Heart right ventricle (tissue), 16 donors: ENCODE measurements at places on chromosomes 16 and 17. TPM values are rescaled to one million over a fixed set of nuclear protein-coding genes. Genes with fewer than 3 reads are reported as not detected.

DNA sequence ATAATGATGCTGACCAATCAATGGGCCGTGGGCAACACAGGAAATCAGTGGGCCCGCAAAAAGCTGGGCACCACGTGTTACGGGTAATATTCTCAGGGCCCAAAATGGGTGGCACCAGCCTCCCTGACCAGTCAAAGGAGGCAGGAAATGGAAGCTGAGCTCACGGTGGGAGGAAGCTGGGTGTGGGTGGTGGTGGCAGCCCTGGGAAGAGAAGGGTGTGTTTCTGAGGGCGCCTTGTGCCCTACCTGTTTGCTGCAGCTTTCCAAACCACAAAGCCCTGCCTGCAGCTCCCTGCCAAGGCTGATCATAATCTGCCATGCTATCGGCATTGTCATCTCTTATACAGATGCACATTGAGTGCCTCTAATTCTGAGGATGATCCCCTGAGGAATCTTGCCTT, 457.9 kb downstream of the SLC39A11 start:
- DNase-seq, result no peak

DNA sequence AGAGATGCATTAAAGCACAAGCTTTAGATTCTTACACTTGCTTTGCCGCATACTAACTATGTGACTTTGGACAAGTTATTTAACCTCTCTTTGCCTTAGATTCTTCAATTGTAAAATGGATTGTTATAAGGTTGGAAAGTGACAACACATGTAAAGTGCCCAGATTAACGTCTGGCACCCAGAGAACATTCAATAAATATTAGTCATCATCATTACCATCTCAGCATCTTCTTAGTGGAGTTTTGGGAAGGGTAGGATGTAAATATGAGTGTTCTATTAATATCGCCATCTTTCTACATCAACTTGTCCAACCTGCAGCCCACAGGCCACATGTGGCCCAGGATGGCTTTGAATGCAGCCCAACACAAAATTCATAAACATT, 27.4 kb upstream of the FAM20A start:
- no peak for DNase-seq

DNA sequence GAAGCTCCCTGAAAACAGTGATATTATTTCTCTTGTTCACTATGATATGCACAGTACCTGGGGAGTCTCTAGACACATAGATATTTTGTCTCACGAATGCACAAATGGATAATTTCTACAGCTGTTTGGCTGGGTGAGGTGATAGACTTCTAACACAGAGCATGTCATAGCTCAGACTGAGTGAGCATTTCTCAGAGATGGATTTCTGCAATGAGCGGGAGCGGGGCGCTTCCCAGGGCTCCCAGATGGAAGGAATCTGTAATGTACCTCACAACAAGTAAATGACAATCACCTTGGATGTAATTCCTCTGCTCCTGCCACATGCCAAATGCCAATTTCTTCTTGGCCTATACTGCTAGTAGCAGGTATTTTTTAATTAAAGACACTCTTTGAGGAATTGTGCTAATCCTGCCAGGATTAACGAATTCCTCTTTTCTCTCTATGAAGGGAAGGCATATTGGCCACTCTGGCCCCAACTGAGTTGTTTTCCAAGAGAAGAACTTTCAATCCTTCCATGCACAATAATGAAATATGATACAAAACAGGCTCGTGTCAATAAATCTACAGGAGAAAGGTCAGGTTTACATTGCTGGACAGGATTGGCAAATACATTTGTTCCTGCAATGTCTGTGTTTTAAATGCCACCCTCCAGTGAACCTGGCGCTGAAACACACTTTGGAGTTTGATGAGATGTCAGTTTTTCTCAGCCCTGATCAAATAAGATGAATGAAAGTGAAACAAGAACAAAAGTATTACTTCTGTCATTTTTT, 185.3 kb downstream of the CBLN1 start:
- no peak for DNase-seq

DNA sequence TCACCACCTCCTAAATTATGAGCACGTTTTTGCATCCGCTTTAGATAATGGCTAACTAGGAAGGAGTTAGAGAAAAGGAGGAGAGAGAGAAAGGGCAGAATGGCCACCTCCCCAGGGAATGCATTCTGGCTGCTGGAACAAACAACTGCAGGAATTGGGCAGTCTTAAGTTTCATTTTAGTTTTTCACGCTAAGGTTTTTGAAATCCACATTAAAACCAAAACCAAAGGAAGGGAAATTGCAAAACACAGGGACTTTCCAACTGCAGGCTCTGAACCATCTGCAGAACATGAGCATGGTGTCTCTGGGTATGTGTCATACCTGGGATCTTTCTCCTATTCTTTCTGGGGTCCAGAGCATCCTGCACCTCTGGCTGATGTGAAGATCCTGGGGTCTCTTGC, 12.1 kb upstream of the CCL8 start:
- peak; percentile 34 for DNase-seq

- no peak for DNase-seq
These were observed 7.7 kb downstream of the CYB561 start for GRCh38 chr17:63438092-63439051.

DNA sequence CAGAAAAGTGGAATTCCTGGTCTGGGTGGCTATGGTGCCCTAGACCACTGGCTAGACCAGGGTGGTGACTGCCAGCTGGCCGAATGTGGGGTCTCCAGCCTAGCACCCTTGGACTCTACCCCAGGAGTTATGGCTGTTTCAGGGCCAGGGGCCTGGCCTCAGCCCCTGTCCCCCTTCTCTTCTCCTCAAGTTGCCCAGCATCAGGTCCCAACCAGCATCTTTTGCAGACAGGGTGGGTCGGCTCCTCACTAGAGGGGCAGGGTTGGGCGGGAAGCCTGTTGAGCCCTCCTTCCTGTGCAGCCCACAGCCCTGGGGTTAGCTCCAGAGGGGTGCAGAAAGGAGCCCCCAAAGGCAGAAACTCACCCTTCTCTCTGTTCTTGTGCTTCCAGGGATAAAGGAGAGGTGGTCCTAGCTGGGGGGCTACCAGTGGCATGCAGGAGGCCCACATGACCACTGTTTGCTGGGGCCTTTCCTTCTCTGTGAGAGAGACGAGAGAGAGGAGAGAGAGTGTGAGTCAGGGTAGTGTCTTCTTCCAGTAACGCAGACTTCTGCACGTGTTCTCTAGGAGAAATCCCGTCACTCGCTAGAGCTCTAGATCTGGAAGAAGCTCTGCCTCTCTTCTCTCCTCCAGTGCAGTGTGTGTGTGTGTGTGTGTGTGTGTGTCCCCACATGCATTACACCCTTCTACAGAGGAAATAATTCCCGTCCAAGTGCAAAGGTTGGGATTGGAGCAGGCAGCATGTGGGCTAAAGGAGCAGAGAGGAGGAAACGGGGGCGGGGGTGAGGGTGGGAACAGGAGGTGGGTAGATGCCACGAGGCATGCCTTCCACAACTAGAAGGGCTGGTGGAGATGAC, 209.4 kb downstream of the SEC14L1 start:
- DNase-seq, result peak; percentile 65

DNA sequence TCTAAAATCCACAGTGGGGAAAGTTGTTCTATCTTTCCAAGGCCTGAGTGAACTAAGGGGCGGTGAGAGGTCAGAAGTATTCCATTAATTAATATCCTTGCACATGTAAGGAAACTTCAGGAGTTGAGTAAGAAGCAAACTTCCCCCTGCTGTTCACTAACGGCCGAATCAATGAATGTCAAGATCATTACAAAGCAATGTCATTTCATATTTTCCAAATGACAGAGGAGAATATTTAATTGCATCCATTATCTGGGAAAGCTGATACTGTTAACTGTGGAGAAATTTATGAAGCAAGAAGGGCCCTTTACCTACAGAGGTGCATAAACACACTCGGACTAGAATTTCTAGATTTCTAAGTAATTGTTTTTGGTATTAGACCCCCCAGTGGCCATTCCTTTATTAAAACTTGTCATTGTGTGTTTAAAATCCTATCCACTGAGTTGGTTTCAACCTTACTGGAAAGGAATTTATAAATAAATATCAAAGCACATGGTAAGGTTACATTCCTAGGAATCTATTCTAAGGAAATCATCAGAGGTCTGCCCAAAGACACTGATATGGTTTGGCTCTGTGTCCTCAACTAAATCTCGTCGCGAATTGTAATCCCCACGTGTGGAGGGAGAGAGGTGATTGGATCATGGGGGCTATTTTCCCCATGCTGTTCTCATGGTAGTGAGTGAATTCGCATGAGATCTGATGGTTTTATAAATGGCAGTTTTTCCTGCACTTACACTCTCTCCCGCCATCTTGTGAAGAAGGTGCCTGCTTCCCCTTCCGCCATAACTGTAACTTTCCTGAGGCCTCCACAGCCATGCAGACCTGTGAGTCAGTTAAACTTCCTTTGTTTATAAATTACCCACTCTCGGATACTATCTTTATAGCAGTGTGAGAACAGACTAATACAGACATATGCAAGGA, 20.4 kb upstream of the SMURF2 start:
- no peak for DNase-seq

DNA sequence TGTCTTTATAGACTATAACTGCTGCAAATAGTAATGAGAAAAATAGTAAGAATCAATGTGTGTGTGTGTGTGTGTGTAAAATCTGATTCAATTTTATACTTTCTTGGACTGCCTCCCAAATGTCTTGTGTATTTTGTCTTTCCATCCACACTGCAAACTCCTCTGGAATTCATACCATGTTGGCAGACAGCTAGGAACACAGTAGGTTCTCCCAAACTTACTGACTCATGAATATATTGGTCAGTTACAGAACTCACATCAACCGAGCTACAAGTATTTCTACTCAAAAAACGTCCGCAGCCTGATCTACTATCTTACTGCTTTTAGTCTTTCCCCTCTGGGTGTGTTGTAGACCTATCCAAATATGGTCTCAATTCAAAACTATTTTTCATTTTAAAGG, 542.7 kb upstream of the PSMD7 start:
- DNase-seq, result no peak

- DNase-seq, result no peak
These were observed 25.7 kb upstream of the ANKRD40CL start for GRCh38 chr17:50793007-50793406.

- DNase-seq, result no peak
These were observed 9.0 kb upstream of the MPP2 start for GRCh38 chr17:43916385-43916784.

- no peak for DNase-seq
These were observed 7.6 kb downstream of the PRR29 start for GRCh38 chr17:64005734-64006167.

- DNase-seq, result no peak
These were observed 331.2 kb upstream of the MAF start for GRCh38 chr16:79931721-79932120.

- DNase-seq, result no peak
These were observed 1.3 kb upstream of the UNC45B start for GRCh38 chr17:35146214-35146833.

- peak; percentile 69 for DNase-seq
These were observed 38.9 kb downstream of the MRPS23 start for GRCh38 chr17:57810721-57811637.

GRCh38 chr16:23595246-23595950, 718 bp downstream of the NDUFAB1 start:
- no peak for DNase-seq

DNA sequence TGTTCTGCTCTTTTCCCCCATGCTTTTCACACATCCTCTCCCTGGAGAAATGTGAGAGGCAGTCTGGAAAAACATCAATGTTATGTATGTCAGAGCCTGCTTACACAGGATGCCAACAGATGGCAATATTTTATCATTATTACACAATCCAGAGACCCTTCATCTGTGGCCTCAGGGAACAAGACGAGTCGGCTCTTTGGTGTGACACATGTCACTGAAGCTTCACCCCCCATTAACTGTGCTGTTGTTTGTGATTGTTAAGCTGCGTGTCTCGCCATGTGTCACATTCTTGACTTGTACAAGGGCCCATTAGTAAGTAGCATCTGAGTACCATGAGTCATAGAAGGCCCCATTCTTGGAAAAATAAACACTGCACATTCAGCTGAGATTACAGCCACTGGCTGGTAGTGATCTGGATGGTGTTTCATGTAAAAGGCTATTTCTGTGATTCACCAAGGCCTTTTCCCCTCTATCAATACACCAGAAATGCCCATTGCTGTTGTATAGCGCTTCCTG, 682.1 kb upstream of the SOX9 start:
- no peak for DNase-seq

GRCh38 chr17:8822401-8823035, 23.4 kb upstream of the MFSD6L start:
- no peak for DNase-seq

DNA sequence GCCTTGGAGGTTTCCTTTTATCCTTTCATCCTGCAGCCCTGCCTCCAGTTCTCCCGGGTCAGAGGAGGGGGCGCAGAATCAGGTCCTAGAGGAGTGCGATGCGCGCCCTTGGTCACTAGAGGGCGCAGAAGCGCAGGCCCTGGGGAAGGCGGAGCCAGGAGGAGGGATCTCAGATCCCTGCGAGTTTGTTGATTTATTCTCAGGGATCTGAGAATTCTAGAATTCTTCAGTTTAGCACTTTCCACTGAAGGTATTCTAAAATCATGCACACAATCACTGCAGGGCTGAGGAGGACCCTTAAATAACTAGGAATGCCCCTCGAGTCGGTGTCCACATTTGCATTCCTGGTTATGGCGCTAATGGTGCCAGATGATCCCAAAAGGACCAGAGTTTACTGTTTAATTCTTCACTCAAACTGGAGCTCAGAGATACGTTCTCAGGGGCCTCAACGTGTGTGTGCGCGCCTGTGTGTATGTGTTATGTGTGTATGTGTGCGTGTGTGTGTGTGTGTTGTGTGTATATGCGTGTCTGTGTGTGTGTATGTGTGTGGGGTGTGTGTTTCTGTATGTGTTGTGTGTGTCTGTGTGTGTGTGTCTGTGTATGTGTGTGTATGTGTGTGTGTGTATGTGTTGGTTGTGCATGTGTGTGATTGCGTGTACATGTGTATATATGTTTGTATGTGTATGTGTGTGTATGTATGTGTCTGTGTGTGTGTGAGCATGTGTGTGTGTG, 6.9 kb upstream of the ELAC2 start:
- peak; percentile 32 for DNase-seq

- peak; percentile 74 for DNase-seq
These were observed 21.7 kb downstream of the ACSF3 start for GRCh38 chr16:89115216-89115861.

- no peak for DNase-seq
These were observed 22.7 kb downstream of the MYO15B start for GRCh38 chr17:75610103-75610984.

The SLFN11 gene
- total RNA-seq, result 24.7 TPM

The ALOXE3 gene
- total RNA-seq, result not detected

The NACA2 gene
- not detected for total RNA-seq

The PRSS53 gene
- 0.21 TPM for total RNA-seq

The TBC1D3H gene
- total RNA-seq, result not detected

The HYDIN gene
- total RNA-seq, result 1.9 TPM

The CDH13 gene
- 173 TPM for total RNA-seq

The OR1F1 gene
- not detected for total RNA-seq

The KCNAB3 gene
- total RNA-seq, result 0.11 TPM

The CACNA1H gene
- total RNA-seq, result 1.9 TPM

The NETO2 gene
- 2.3 TPM for total RNA-seq

The CDC42EP4 gene
- total RNA-seq, result 36.0 TPM
